ENCODE measurements at places on chromosomes 3 and 15.

- DNase-seq, result no peak
These were observed 32.3 kb downstream of the ARRDC4 start for GRCh38 chr15:97992823-97993222.

GRCh38 chr3:182597621-182598041, 195.7 kb upstream of the ATP11B start:
- no peak for DNase-seq

DNA sequence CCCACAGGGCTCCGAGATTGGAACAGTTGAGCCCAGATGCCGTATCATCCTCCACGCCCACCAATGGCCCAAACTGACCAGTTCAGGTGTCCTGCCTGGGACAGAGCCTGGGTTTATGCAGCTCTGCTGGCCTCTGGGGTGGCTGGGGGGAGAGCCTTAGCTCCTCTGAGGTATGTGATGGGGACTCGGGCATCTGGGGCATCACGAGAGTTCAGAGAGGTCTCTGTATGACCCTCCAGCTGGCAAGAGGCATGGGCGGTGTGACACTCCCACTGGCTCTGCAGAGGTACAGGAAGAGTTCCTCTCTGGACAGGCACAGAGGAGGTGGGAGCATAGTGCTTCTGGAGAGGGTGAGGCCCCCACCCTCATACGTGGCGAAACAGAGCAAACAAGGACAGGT, 26.6 kb upstream of the DUSP7 start:
- DNase-seq, result no peak

DNA sequence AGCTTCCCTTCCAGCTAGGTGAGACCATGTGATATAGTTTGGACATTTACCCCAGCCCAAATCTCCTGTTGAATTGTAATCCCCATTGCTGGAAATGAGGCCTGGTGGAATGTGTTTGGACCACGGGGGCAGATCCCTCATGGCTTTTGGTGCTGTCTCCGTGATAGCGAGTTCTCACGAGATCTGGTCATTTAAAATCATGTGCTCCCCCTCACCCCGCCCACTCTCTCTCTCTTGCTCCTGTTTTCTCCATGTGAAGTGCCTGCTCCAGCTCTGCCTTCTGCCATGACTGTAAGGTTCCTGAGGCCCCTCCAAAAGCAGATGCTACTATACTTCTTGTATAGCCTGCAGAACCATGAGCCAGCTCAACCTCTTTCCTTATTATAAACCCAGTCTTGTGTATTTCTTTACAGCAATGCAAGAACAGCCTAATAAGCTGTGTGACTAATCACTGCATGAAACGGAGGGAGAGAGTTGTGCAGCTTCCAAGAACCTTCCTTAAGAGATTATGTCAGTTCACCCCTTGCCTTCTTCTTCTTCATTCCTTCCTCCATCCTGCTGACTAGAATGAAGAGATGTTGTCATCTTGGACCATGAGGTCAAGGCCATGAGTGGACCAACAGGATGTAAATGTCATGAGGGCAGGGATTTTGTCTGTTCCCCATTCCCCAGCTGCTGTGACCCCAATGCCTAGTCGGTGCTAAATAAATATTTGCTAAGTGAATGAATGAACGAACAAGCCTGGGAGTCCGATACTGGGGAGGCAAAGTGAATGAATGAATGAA, 91.0 kb downstream of the CPN2 start:
- DNase-seq, result no peak

GRCh38 chr3:20608054-20608738, 422.2 kb upstream of the SGO1 start:
- DNase-seq, result no peak

GRCh38 chr3:150428562-150428961, 20.5 kb downstream of the TSC22D2 start:
- no peak for DNase-seq

DNA sequence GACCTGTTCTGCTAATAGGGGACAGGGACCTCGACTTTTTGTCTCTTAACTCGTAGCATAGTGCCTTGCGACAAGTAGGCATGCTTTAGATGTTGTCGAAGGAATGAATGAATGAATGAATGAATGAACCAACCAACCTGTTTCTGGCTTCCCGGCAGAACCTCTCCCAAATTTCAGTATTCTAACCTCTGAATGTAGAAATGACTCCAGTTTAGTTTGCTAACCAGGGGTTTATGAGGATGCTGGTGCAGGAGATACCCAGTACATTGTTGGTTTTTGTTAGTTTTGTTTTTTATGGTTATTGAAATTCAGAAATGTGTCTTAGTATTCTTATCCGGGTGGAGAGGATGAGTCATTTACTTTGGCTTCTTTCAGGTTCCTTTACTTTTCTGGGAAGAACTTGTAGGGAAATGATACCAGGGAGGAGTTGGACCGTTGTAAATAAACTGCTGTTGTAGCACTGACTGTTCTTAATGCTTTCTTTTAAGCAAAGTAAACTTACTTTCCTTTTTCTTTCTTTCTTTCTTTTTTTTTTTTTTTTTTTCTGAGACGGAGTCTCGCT, 29.6 kb upstream of the EHHADH start:
- DNase-seq, result no peak

GRCh38 chr15:38701149-38701548, 136.5 kb upstream of the RASGRP1 start:
- no peak for DNase-seq

- DNase-seq, result no peak
These were observed 33.4 kb downstream of the KAT2B start for GRCh38 chr3:20073683-20074082.

- DNase-seq, result no peak
These were observed 6.5 kb downstream of the SQOR start for GRCh38 chr15:45641374-45641781.

- DNase-seq, result no peak
These were observed 10.8 kb upstream of the PHLDB2 start for GRCh38 chr3:111848283-111848682.

DNA sequence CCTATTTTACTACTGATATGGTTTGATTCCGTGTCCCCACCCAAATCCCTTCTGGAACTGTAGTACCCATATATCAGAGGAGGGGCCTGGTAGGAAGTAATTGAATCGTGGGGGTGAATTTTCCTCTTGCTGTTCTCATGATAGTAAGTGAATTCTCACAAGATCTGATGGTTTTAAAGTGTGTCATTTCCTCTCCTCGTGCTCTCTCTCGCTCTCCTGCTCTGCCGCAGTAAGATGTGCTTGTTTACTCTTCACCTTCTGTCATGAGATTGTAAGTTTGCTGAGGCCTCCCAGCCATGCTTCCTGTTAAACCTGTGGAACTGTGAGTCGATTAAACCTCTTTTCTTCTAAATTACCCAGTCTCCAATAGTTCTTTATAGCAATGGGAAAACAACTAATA, 81.2 kb upstream of the ZBTB20 start:
- no peak for DNase-seq

GRCh38 chr15:25268166-25268565, 170.7 kb downstream of the UBE3A start:
- DNase-seq, result no peak

- DNase-seq, result no peak
These were observed 18.7 kb downstream of the RTP3 start for GRCh38 chr3:46516521-46516920.

- no peak for DNase-seq
These were observed 24.9 kb downstream of the ERC2 start for GRCh38 chr3:56443372-56443771.

GRCh38 chr3:23203708-23204330, 692 bp downstream of the UBE2E2 start:
- peak; percentile 52 for DNase-seq

DNA sequence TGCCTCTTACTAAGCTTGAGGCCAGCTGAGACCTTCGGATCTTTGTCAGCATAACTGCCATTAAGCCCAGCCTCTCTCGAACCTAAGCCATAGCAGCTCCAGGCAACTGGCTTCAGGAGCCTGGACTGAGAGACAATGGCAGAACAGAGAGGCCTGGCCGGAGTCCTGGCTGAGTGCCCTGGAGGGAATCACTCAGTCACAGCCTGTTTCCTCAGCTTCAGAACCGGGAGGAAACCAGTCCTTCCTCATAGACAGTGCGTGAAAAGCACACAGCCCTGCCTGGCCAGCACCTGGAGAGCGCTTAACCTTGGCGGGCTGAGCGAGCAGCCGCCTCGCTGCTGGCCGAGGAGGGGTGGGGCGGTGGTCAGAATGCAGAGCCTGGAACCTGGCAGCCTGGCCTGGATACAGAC, 21.6 kb downstream of the RNU5B-1 start:
- DNase-seq, result peak; percentile 40

GRCh38 chr3:63151897-63152296, 126.2 kb upstream of the SYNPR start:
- DNase-seq, result peak; percentile 1

DNA sequence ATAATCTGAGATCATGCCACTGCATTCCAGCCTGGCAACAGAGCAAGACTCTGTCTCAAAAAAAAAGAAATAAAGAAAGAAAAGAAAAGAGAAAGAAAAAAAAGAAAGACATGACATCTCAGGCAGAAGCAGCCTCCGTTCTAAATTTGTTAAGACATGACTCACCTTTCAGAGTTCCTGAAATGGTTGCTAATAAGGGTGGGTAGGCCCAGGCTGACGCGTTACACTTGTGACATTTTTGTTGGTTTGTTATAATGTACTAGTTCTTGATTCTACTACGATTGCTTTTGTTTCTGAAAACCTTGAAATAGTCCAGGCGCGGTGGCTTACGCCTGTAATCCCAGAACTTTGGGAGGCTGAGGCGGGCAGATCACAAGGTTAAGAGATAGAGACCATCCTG, 21.0 kb downstream of the SLC25A20 start:
- DNase-seq, result no peak

DNA sequence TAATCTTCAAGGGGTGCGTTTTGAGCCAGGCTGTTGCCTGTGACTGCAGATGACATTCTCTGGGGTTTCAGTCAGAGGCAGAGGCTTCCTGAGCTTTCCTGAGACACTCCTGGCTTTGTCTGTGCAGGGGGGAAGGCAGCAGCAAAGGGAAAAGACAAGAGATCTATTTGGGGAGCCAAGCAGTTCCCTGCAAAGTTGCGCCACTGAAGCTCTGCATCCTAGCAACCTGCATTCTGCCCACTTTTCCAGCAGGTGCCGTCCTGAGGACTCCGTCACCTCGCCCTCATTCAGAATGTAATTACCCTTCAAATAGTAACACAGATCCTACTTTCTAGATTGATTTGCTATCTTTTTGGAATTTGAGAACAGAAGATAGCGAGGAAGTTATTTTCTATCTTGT, 1.9 kb upstream of the TMEM158 start:
- DNase-seq, result peak; percentile 8

GRCh38 chr3:51397392-51397791, 6.3 kb downstream of the RBM15B start:
- DNase-seq, result no peak

DNA sequence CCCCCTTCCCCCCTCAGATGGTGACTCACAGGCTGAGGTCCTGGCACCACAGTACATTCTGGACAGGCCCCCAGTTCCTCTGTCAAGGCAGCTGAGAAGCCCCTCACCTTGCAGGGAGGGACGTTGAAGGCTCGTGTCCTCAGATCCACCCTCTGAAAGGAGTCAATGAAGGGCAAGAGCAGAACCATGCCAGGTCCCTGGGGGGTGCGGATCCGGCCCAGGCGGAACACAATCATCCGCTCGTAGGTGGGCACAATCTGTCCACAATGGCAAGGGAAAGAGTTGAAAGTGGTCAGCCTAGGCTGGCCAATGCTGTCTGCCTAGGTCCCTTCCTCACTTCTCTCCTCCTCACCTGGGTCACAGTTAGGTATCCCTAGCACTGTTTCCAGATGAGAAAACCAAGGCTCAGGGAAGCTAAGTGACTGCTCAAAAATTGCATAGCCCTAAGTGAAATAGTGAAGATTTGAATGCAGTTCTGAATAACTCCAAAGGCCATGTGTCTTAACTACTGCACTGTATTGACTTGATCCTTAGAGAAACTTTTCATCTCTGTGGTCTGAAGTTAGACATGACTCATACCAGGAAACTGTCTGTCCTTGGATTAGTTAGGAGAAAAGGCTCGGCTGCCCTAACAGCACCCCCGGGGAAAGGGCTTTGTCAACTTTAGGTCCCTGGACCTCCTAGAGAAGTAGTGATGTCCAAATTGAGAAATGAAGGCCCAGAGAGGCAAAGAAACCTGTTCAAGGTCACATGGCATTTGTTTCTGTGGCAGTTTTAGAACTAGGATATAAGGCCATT, 2.9 kb downstream of the STOML1 start:
- no peak for DNase-seq

DNA sequence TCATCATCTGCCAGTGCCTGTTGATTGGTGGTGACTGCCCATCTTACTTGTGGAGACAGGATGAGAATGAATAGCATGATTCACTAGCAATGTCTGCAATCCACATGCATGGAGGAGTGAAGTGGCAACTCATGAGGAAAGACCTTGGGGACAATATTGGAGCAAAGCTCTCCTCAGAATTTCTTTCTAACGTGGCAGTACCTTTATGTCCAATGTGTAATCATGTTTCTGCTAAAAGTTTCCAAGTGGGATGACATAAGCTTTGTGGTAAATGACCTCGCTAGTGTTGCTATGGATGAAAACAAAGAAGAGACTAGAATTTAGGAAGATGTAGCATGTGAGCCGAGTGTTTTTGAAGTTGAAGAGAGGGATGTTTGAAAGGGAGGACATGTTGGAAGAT, 117.8 kb downstream of the CPNE4 start:
- no peak for DNase-seq

- DNase-seq, result no peak
These were observed 29.4 kb downstream of the SLC22A14 start for GRCh38 chr3:38311476-38311875.

GRCh38 chr3:187878772-187879518, 133.7 kb upstream of the BCL6 start:
- no peak for DNase-seq

Measured in amygdala (tissue), 56 donors.